D721Med (cell line): ENCODE measurements at places on chromosomes 5 and 9.

DNA sequence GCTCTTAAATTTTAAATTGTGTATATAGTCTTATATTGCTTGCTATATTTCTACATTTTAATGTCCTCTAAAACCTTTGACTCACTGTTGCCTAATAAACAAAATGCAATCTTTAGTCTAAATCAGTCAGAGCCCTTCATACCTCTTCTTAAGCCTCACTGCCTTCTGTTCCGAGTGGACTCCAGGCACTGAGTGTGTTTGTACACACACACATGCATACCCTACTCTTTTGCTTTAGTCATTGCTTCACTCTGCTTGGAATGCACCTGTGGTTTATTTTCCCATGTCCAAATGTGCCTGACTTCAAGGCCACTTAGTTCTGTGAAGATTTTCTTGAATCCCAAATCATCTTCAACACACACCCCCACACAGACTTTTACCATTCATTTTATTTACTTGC lies 60.9 kb downstream of the SLC12A2 start:
- DNase-seq = no peak

DNA sequence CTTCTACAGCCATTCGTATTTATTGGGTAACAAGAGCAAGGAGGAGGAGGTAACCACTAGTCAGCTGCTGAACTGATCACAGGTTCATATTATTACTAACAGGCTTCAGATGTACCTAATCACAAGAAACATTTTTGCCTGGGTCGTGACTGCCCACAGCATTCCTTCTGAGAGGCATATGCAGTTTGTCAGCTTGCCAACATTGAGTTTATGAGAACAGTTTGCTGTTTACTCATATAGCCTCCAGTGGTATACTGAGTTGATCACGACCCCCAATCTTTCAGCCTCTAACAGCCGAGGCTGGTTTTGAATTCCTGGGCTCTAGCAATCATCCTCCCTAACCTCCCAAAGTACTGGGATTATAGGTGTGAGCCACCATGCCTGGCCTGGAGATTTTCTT lies 693.6 kb downstream of the TLE1 start:
- no peak for DNase-seq

GRCh38 chr9:100186356-100186755 lies 87.3 kb downstream of the INVS start:
- no peak for DNase-seq

DNA sequence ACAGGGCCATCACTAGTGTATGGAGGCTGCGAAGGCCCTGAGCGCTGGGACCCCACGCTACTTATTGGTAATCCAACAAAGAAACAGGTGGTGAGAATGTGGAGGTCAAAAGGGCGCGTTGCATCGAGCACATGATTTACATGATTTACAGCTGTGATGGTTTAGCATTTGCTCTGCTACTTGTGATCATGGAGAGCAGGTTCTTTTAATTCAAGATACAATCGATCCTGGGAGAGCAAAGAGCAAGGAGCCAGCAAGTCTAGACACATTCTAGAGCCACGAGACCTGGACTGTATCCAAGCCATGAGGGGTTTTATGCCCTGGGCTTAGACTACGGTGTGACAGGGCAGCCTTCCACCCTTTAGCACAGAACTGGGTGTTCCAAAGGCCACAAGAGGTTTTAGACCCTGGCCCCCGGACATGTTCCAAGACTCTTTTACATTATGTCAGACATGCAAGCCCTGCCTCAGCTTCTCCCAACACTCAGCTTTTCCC lies 47.0 kb upstream of the CLK4 start:
- no peak for DNase-seq

- DNase-seq = no peak
Observed at GRCh38 chr9:115126404-115126803, 8.4 kb upstream of the TNC start.

DNA sequence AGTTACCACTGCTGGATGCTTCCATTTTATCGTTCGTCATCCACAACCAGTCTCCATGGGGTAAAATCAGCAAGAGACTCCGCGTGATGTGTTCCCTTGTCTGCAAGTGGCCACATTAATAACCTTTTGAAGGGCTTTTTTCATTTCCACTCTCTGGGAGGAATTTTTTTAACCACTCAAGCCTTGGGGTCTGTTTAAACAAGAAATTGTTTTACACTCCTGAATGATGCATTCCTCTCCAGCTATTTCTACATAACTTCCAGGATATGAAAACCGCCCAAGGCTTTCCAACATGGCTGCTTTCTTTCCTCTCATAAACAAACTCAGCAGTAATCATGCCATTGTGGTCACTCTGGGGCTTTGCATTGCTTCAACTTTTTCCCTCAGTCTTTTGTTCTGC lies 217.2 kb upstream of the DAPK1 start:
- no peak for DNase-seq
